ENCODE measurements at places on chromosomes 6 and 20.

- no peak for DNase-seq
Observed at GRCh38 chr6:105982761-105983540, 103.2 kb upstream of the PRDM1 start.

DNA sequence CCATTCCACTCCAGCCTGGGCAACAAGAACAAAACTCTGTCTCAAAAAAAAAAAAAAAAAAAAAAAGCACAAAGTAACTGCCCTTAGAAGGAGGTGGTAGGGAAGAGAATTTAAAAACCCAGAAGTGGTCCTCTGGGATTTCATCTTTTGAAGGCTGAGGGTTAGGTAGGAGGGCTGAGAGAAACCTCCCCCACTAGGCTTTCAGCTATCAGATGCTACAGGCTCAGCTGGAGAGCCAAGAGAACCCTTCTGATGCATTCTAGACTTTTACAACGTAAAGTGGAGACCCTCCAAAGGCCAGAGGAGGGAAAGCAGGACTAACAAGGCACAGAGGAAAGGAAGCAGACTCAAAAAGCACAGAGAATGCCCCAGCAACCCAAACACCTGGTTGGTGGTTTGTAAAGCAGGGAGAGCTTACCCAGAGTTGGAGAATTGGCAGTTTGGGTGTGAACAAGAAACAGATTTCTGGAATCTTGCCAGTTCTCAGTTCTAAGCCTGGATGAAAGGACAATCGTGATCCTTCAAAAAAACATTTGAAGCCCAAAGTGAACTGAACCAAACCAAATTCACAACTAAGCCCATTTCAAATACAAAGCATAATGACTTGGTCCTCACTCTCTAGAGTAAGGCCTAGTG, 23.2 kb upstream of the SPAG4 start:
- no peak for DNase-seq

- no peak for DNase-seq
Observed at GRCh38 chr20:43516251-43516824, 8.8 kb downstream of the L3MBTL1 start.

- no peak for DNase-seq
Observed at GRCh38 chr20:37915800-37916570, 13.1 kb downstream of the VSTM2L start.

GRCh38 chr20:57265997-57266290, 497 bp downstream of the BMP7 start:
- DNase-seq = no peak

- DNase-seq = no peak
Observed at GRCh38 chr6:136411453-136412354, 122.1 kb upstream of the BCLAF1 start.

DNA sequence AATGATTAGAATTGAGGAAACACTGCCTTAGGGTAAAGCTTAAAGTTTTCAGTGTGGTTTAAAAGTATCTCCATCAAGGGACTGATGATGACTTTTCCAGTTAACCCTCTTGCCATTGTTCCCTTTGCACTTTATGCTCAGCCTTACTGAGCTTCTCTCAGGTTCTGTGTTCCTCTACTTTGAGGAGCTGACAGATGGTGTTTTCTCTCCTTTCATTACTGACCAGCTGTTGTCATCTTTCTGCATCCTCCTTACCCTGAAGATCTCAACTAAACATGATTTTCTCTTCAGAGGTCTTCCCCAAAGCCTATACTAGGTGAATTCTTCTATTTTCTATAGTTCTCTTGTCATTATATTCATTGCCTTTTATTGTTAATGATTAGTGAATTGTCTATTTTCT, 475.6 kb upstream of the SYNCRIP start:
- DNase-seq = no peak

- peak; percentile 28 for DNase-seq
Observed at GRCh38 chr20:45911486-45912343, at the start of gene PLTP. Gene PLTP, minus strand, starts transcription at chr20:45912155. Its CDS starts 703 bp downstream, at chr20:45911452.

DNA sequence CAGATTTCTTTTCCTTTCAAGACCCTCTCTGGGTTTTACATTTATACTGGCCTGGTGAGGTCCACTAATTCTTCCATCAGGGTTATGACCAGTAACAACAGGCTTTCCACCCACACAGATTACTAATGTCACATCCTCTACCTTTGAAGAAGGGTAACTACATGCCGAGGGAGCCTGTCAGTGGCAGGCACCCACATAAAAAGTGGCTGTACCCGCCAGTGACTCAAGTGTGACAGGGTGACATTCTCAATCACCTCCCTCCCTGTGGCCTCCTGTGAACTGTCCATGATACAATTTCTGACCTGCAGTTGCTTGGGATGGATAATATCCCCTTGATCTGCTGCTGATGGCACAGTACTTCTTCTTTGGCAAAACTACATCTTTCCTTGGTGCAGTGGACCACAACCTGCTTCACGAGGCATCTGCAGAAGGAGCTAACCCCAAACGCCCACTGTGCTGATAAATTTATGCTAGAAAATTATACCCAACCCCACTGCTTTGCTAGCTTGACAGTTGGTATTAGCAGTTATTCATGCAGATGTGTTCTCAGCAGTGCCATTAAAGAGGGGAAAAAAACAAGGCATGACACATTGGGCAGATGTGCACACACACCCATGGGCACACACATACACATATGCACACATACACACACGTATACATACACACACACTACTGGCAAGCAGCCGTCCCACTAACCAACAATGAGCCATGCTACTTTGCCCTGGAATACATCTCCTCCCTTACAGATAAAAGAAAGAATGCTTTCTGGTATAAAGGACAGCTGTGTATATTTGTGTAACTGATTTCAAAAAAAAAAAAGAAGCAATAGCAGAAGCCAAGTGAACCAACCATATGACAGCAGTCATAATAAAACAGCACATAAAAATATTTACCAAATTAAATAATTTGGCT, 20.8 kb downstream of the GFOD1 start:
- DNase-seq = peak; percentile 64

DNA sequence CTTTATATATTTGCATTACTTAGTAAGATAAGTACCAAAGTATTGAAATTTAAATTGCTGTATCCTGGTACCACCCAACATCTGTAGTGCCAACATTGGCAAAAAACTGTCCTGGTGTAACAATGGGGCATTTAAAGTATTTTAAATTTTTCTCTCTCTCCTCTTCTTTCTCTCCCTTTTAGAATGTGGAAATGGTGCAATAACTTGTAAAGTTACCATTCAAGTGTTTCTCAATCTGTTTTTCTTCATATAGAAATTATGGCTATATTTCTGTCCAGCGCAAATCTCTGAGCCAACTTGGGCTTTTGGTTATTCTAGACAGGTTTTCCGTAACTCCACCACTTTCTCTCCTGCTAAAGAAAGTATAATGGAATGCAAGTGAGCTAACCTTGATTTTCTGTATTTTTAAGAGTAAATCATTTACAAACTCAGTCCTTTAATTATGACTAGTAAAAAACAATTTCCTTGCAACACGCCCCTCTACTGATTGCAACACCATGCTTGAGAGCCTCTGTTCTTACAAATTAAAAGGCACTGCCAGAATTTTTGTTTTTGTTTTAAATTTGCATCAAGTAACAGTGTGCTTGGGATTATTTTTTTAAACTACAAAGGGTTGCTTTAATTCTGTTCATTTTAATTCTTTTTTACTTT, 324.2 kb upstream of the CITED2 start:
- DNase-seq = no peak

DNA sequence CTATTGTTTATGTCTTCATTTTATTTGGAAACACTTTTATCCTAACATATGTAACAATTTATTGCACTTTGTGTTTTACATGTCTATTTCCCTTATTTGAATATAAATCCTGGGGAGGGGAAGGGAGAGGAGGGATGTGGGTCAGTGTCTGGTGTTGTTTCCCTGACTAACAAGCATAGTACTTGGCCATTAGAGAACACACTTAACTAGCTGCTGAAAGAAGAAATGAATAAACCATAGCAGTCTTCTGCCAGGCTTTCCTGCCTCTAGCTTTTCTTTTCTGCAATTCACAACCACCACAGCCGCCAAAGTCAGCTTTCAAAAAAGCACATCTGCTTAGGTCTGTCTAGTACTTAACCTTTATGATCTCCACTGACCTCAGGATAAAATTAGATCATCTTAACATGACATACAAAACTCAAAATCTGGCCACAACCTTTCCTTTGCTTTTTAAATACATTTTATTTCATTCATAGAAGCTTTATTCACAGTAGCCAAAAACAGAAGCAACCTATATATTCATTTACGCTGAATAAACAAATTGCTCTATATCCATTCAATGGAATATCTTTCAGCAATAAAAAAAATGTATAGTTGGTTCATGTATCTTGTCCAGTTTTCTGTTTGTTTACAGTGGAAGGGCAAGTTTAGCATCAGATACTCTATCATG, 16.3 kb downstream of the PDSS2 start:
- DNase-seq = no peak

DNA sequence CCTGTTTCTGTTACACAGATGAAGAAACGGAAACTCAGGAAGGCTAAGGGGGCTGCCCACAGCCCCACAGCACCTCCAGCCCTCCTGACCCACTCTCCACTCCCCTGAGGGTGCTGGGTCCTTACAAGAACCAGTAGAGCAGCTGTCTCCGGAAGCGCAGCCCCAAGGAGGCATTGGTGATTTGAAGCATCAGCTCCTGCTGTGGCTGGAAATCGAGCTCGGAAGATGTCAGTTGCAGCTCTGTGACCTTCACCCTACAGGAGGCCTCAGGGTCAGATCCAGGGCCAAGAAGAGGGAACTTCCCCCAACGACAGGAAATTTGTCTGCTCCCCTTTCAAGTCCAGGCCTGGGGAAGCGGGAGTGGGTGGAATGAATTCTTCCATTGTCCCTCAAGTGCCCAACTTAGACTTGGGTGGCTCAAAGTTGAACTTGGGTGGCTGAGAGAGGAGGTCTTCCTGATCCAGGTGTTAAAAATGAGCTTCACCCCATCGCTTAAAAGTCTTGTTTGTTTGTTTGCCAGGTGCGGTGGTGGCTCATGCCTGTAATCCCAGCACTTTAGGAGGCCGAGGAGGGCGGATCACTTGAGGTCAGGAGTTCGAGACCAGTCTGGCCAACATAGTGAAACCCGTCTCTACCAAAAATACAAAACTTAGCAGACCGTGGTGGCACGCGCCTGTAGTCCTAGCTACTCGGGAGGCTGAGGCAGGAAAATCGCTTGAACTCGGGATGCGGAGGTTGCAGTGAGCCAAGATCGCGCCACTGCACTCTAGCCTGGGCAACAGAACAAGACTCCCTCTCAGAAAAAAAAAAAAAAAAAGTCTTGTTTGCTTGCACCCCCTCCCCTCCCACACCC, 1.9 kb downstream of the PLTP start:
- DNase-seq = no peak

- no peak for DNase-seq
Observed at GRCh38 chr20:54479138-54479906, 3.9 kb downstream of the DOK5 start.

- no peak for DNase-seq
Observed at GRCh38 chr20:57047281-57048026, 219.0 kb downstream of the BMP7 start.

DNA sequence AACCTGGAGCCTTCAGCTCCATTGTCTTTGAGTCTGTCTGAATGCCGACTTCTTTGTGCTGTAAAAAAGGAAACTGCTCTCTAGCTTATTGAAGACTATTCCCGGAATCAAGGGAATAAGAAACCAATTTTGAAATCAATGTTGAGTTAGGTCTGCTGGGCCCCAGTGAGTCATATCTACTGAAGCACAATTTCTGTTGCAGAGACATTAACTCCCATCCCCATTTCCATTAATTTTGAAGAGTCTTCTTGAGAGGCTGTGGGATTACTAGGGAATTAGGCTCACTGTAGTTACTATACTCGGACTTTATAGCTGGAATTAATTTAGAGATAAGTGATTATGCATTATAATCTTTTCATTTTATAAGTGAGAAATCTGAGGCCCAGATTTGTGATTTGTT, 116.7 kb downstream of the SLC35F1 start:
- DNase-seq = no peak

GRCh38 chr20:3784216-3784853, 2.2 kb downstream of the CENPB start:
- DNase-seq = peak; percentile 3

GRCh38 chr20:1319051-1319450, 9.9 kb downstream of the SDCBP2 start:
- DNase-seq = no peak

DNA sequence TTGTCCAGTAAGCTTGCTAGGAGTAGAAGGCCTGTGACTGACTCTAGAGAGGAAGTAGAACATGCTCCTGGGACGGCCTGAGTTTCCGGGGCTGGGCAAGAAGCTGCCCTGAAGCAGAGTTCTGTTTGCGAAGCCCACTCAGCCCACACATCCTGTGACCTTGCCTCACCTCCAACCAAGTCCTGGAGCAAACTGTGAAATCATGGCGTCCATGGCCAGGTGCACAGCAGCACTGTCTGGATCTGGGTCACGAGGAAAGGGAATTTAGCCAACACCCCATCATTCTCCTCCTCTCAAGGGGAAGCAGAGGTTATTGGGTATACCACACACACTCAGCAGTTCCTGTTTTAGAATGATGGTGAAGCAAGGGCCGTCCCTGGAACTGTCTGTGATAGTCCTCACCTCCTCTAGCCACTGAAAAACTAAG, 87.5 kb downstream of the CRYBG1 start:
- DNase-seq = peak; percentile 19

DNA sequence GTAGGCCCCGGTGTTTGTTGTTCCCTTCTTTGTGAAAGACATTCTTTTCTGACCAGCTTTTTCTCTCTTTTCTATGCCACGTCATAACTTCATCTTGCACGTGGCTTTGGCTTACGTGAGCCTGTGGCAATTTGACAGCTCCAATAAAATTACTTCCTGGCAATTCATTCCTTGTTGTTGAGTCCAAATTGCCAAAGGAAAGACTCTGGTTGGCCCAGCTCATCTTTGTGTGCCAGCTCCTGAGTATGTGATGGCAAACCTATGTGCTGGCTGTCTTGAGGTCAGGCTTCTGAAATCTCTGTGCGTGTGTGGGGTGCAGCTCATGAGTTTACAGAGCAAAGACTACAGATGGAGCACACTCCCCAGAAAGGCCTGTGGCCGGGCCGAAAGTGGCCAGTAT, 272.5 kb upstream of the SGK1 start:
- DNase-seq = no peak

DNA sequence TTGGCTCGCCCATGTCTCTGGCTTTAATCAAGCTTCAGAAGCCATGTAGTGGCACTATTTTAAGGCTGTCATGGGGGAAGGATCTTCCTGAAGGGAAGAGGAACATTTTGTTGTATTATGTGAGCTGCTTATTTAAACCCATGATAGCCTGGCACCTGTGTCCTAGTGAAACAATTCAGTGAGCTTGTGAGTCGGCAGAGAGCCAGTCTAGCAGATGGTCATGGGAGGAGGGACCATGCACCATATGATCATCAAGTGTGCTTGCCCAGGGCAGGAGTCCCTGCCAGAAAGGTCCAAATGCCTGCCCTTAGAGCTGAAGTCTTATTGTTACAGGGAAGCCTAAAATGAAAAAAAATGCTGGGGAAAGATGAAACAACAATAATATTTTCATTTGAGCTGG, 132.9 kb downstream of the PRDM13 start:
- no peak for DNase-seq
